DMS 273 treated with DMSO at 0.1 percent for 48 hours (cell line): ENCODE measurements at places on chromosomes 7 and 10.

DNA sequence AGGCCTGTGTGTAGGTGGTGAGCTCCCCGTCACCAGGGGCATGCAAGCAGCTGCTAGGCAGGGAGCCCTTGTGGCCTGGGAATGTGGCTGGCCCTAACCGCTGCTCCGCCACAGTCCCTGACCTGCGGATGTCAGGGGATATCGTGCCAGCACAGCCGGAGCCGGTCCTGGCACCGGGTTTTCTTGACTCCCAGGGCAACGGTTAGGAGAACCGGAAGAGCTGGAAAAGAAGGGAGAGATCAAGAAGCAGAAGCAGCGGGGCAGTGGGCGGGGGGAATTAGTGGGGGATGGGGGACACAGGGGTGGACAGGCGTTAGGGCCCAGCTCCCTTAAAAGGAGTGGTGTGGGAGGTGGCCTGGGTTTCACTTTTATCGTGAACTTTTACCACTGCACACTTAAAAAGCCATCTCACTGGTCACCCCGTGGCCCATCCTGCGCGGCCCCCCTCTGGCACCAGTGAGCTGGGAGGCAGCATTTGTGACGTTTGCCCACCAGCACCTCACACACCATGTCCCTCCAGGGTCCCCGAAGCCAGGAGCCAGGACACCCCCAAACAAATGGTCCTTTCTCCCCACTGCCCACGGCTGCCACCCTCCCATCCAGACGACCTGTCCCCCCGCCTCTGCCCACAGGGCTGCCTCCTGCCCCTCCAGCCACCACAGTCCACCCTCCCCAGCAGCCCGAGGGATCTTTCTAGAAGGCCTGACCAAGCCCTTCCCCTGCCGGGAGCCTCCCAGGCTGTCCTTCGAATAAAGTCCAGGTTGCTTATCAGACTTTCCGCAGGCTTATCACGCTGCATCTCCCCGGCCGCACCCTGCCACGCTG, 1.8 kb upstream of the MICALL2 start:
- DNase-seq = no peak

DNA sequence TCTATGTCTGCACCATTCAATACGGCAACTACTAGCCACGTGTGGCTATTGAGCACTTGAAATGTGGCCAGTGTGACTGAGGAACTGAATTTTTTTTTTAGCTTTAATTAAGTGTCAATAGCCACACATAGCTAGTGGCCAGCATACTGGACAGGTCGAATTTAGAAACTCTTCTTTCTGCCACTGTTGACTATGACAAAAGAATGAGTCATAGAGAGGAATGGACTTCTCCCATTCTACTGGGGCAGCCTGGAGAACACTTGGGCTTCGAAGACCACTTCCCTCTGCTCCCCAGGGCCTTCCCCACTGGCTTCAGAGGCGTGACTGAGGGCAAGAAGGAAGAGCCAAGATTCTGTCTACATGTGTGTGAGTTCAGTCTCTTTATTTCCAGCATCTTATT, 137.5 kb downstream of the SNX10 start:
- DNase-seq = no peak

- DNase-seq = no peak
Observed at GRCh38 chr7:11436316-11436715, 395.7 kb downstream of the THSD7A start.

DNA sequence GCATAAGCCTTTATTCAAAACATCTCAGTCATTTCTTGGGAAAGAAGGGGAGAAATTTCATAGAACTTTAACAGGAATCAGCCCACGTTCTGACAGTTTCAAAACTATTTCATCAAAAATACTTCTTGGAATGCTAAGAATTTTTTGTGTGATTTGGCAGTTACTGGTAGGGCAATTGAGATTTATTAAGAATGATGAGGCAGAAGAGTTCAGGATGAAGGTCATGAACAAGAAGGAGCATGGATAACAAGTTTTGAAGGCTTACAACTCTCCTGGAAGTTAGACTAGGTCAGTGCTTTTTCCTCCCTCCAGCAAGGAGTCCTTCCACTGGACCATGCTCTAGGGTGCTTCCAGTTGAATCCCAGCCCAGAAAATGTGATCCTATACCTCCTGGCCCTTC, 569.9 kb downstream of the ANKRD7 start:
- DNase-seq = no peak

GRCh38 chr7:143454091-143454680, 10.9 kb downstream of the TAS2R60 start:
- no peak for DNase-seq

DNA sequence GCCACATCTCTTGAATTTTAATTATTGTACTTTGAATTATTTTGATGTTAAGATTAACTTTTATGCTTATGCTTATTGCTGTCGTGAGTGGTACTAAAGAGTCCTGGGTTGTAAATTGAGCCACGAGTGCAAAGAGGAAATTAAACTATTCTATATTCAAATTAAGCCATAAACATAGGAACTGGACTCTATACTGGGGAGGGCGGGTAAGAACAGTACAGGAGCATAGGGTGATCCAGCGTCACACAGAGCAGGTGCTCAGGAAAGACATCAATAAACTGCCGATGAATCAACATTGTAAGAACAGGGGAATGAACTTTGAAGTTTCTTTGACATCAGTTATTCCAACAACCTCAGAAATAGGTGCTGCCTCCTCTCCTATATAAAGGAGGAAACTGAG, 219.6 kb downstream of the CACNB2 start:
- no peak for DNase-seq

DNA sequence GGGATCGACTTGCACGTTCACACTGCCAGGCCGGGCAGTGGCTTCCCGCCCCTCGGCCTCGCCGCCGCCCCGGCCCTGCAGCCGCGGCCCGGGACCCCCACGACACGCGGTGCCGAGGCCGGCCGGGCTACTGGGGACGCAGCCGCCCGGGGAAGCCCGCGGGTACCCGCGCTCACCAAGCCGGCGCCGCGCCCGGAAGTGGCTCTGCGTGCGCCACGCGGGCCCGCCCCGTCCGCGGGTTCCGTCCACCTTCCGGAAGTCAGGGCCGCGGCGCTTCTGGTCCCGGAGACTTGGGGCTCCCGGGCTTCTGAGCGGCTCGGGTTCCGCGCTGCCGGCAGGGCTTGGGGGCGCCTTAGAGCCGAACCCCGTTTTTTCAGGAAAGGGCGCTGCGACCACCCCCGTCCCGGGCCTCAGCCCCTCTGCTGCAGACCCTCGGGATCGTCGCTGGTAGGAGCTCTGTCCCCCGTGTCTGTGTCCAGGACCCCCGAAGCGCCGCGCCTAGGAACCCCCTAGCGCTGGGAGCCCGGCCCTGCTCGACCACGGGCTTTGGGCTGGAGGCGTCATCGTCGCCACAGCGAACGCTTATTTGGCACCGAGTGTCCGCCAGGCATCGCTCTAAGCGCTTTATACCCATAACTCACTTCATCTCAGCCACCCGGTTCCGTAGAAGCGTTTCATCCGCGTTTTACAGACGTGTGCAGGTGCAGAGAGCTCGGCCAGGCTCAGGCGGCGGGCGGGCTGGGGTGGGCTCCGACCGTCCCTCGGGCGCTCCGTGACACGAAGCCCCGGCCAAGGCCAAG, at the start of gene PSMG3:
Gene PSMG3 (minus strand): TSS at position 200 of the 800 bp plus-strand sequence. CDS start 693 bp downstream, outside the sequence.
- peak; percentile 68 for DNase-seq

DNA sequence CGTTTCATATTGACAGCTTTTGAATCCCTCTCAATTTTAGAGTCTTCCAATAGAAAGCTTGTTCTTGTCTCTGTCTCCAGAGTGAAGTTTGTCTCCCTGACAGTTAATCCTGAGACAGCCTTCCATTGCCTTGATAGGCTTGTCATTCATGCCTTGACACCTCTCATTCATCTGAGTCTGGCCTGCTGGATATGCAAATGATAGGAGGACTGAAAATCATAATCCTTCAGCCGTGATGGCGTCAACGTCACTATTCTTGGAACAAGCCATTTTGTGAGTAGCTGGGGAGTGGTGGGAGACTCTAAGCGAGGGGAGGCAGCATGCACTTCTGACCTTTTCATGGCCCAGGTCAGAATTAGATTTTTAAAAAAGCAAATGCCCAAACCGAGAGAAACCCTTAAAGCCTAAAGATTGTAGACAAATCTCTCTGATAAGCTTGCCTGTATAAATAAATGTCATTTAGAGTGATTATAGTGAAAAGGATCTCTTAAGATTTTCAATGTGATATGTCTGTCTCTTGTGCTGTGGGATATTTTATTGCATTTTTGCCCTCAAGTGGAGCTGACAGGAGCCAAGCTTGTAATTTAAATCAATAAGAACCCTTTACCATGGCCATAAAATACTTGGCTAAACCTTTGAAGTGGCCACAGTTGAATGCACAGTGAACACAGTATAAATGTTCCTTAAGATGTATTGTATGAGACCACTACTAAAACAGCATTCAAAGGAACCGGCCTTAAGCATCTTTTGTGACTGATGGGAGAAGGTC, 148.8 kb downstream of the SNX10 start:
- no peak for DNase-seq

DNA sequence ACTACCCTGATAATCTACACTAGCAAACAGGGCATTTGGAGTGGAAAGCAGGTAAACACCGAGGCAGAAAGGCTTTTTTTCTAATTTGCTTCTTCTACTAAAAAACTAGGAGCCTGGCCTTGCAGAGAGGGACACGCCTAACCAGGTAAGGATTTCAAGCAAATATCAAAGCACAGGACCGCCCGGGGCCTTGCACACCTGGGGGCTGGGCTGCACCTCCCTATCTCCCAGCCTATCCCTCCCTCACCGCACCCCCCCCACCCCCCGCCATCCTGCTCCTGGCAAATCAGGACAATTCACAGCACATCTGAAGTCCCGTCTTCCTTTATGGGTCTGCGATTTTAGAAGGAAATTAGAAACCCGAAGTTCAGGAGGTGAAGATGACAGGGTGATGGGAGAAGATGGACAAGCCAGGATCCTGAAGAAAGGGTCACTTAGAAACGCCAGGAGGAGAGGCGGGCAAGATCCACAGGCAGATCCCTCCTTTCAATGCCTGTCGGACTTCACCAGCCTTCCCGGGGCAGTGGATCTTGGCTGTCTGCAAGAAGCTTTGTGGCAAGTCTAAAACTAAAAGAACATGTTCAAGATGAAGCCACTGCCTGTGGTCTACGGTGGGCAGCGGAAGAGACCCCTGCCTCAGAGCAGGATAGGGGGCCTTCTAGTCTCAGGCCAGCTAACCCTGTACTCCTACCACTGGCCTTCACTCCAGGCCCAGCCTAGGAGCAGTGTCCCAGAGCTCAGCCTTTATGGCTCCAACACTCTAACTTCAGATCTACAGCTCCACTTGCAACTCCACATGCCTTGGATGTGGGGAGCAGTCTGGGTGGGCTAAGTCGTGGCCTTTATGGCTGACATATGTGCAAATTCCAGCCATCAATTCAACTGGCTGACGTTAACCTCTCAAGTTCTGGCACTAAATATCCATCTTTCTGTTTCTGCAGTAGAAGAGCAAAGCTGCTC, 43.9 kb downstream of the TNS3 start:
- no peak for DNase-seq

DNA sequence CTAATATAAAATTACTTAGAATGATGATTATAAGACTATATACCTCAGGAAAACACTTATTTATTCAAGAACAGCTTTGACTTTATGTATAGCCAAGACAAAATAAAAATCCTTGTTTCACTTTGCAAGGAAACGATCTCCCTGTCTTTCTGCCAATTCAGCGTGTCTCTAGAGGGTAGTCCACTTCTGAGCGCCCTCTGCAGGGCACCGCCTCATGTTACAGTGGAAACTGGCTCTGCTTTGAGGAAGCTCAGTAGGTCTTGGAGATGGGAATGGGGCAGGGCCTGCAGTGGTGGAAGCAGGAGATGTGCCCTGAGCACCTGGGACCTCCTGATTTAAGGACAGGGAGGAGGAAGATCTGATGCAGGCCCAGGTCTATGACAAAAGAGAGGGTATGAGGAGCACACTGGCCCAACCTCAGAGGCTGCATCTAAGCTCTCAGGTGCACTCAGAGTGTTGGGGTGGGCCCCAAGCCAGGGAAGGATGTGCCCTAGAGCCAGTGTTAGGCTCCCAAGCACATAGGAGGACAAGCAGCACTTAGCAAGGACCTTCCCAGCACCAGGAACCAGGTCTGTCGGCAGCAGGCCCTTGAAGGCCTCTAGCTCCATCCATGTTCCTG, 481.0 kb downstream of the TNS3 start:
- DNase-seq = peak; percentile 46

DNA sequence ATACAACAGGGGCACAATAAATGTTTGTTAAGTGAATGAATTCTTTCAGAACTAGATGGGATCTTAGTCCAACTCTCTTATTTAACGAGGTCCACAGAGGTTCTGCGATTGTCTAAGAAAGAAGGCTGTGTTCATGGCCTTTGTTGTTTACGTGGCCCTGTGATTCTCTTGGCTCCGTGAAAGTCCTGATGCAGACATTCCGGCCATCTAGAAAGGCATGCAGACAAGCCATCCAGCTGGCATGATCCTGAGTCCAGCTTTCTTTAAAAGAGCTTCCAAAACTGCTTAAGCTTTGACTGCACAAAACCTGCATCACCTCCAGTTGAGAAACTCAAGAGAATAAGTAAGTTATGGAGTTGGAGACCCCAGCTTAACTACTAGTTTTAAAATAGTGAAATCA, 26.0 kb downstream of the EGFR start:
- no peak for DNase-seq

GRCh38 chr10:34816501-34817002, 1.5 kb upstream of the PARD3 start:
- no peak for DNase-seq

DNA sequence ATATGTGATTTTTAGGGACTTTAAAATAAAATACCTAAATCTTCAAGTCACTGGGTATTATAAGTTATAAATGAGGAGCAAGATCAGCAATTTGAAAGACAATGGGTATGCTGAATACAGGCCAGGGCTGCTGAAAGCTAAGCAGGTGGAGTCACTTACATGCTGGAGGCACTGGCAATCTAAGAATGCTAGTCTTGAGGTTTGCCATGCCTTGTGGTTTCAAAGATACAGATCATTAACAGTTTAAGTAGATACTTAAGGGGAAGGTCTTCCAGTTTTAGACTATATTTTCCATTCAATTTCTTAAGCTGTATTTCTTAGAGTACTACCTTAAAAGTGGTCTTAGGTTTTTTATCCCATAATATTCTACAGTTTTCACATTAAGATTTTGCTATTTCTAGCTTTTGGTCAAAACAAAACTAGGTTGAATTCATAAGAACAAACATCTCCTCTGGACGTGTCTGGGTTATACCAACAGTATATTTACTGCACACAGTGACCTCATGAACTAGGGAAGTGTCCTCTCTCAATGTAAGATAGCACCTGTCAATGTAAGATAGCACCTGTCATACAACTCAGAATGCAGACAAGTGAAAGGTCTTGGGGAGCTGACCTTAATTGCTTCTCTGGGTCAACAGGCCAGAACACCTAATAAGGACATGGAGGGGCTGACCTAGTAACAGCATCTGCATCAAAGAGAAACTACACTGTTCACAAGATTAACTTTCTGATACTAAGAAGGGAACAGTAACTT, 2.0 kb downstream of the SRI start:
- DNase-seq = no peak

- no peak for DNase-seq
Observed at GRCh38 chr10:118763202-118763988, 8.6 kb upstream of the CACUL1 start.
